Stimulated activated CD4-positive, alpha-beta T cell treated with anti-CD3 and anti-CD28 coated beads, Interleukin-12 subunit alpha, Interleukin-12 subunit beta, amount 100 ng/mL, for 48 hours (primary cell): ENCODE measurements at places on chromosomes 7 and 10.

GRCh38 chr10:110181451-110181850 is 26.0 kb upstream of the MXI1 start:
- DNase-seq: no peak

GRCh38 chr7:116957874-116958273 is 4.6 kb downstream of the ST7 start:
- DNase-seq: no peak

DNA sequence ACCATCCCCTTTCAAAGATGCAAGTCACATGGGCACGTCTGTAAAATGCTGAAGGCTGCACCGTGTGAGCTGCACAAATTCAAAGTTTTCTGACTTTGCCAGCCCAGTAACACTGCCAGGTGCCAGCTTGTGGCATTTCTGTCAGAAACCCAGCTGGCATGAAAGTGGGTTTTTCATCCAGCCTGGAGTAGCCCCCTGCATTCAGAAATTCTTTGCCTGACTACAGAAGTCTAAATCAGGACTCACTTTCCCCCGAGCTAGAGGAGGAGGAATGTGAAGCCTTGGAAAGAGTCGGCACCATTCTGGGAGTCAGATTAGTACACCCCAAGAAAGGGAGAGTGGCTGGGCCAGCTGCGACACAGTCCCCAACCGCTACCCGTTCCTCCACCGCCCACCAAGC is 56.7 kb upstream of the EN2 start:
- DNase-seq: no peak

- DNase-seq: no peak
Observed at GRCh38 chr7:155808549-155809331, 3.5 kb downstream of the SHH start.

GRCh38 chr7:39507866-39508551 is 58.2 kb upstream of the YAE1 start:
- DNase-seq: no peak

DNA sequence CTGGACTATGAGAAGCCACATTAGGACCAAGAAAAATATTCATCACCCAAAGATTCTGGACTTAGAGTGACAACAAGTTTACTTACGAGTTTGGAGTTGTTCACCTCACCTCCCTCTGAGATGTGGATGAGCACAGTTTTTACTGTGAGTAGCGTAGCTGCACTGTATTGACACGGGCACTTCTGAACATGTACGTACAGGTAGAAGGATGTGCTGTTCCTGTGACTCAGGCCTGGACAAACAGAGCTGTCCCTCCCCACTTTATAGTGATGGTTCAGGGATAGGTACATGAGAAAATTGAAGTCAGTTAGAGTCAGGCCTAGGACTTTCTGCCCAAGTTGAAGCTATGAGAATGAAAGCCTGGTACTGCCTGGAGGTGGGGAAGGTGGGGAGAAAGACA is 80.9 kb upstream of the DYNC1I1 start:
- DNase-seq: no peak

DNA sequence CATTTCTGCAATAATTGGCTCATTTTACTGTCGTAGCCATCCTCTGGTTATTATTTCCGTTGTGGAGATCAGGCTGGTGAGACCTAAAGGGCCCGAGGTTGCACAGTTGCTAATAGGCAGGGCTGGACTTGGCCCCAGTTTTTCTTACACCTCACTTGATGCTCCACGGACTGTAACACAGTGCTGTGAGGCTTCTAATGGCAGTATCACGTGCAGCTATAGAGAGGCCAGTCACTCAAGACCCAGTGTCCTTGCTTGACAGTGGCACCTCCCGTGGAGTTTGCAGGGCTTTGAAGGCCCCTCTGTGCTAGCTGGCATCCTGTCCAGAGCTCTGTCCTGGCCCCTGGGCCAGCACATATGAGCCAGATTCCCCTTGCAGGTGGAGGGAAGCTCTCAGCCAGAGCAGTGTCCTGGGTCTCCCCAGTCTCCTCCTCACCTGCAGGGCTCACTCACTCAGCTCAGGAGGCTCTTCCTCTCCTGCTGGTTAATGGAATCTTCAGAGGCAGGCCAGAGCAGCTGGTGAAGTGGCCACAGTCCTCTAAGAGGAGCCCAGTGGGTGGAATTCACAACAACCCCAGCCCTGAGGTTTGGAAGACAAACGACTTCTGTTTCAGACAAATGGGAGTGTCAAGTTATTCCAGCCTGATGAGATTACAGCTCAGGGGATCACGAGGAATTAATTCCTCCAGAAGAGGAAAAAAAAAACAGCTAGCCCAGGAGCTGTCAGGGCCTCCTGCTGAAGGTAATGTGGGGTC is 114.2 kb upstream of the FAM180A start:
- DNase-seq: no peak

- no peak for DNase-seq
Observed at GRCh38 chr10:43222210-43222720, 44.6 kb downstream of the RASGEF1A start.

DNA sequence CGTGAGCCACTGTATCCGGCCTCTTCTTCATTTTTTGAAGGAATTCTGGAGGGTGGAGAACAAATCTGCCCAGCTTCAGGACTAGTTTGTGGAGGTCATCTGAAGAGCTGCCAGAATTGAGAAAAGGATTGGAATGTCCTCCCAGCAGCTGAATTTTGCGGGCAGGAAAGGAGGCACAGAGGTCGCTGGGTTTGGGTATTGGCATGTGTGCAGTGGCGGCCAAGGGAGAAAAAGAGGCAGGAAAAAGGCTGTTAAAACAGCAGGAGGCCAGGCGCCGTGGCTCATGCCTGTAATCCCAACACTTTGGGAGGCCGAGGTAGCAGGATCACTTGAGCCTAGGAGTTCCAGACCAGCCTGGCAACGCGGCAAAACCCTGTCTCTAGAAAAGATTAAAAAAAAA is 80.4 kb downstream of the HIP1 start:
- DNase-seq: no peak
